GM23338 (cell line): ENCODE measurements at places on chromosomes 7 and 10. TPM values are rescaled to one million over a fixed set of nuclear protein-coding genes. Genes with fewer than 3 reads are reported as not detected.

- no peak for DNase-seq
Observed at GRCh38 chr7:84157171-84157570, 37.4 kb downstream of the SEMA3A start.

DNA sequence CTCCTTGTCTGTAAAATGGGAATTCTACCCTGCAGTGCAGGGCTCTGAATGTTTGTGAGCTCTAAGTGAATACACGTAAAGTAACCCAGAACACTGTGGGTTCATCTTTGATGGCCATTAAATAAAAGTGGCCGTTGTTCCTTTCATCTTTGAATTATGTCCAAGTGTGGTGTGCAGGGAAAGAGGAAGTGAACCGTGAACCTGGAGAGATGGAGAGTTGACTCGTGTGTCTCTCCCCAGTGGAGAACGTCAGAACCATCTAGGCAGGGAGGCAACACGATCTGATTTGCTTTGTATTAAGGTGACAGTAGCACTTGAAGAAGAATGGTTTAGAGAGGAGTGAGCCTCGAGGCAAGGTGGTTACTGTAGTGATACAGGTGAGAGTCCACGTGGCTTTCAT is 93.5 kb upstream of the GJD4 start:
- no peak for DNase-seq

DNA sequence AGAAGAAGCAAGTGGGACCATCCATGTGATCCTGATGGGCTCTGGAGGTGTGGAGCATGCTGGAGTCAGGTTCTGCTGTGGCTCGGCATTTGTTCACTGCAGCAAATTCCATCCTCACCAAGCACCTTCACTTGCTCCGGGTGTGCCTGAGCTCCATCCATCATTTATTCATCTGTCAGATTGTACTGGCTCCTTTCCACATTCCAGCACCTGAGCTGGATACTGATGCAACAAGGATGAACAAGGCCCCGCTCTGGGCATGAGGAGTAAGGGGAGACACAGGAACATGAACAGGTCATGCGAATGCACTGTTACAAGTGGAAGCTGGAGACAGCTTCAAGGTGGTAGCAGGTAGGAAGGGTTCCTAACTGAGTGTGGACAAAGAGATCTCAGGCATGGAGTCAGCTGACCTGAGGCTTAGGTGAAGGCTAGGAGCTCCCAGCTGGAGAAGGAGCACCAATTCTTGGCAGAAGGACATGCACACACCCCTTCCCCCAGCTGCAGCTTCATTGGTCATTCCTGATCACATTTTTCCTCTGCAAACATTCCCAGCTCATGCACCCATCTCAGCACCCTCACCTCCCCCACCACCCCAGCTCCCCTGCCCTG is 133.7 kb upstream of the ZMIZ1 start:
- DNase-seq = no peak

DNA sequence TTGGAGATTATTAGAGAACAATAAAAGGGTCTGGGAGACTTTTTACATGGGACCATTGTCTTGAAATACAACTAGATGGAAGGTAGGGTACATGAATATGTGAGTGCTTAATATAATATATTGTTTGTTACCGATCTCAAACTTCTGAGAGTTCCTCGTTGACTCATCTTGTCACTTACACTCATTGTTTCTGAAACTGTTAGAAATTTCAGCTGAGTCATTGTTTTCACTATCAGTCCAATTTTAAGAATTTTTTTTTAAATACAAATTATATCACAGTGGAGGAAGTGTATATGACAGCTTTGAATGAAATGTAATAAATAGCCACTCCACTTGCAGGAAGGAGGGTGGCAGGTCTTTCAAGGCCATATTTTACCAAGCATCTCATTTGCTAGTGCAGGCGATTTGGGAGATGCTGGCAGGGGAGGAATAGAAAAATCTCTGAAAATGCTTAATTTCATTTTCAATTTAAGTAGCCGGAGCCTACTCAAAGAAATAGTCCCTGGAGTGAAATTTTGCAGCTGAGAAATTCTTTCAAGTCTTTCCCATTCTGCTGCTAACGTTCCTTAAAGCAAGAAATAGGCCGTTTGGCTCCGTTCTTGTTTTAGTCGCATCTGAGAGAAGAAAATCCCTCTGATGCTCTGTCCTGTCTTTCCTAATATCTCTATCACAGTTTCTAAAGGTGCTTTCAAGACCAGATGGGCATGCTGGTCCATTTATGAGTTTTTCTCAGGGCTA is 1404.2 kb upstream of the CELF2 start:
- no peak for DNase-seq

GRCh38 chr10:28684986-28685580 is 7.8 kb downstream of the BAMBI start:
- DNase-seq = peak; percentile 32

GRCh38 chr10:120634659-120635058 is 177.6 kb downstream of the PLPP4 start:
- peak; percentile 83 for DNase-seq

DNA sequence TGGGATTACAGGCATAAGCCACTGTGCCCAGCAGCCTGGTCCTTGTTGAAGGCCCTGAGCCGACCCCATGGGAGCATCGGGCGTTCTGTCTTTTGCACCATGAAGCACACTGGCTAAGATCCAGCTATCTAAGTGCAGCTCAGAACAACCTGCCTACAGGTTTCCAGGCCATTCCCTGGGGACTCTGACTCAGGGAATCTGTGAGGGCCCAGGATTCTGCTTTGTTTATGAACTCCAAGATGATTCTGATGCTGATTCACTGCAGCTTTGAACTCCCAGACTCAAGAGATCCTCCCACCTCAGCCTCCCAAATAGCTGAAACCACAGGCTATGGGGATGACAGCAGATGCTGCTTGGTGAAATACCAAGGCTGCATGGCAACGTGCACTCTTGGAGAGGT is 30.2 kb downstream of the NPTX2 start:
- no peak for DNase-seq

DNA sequence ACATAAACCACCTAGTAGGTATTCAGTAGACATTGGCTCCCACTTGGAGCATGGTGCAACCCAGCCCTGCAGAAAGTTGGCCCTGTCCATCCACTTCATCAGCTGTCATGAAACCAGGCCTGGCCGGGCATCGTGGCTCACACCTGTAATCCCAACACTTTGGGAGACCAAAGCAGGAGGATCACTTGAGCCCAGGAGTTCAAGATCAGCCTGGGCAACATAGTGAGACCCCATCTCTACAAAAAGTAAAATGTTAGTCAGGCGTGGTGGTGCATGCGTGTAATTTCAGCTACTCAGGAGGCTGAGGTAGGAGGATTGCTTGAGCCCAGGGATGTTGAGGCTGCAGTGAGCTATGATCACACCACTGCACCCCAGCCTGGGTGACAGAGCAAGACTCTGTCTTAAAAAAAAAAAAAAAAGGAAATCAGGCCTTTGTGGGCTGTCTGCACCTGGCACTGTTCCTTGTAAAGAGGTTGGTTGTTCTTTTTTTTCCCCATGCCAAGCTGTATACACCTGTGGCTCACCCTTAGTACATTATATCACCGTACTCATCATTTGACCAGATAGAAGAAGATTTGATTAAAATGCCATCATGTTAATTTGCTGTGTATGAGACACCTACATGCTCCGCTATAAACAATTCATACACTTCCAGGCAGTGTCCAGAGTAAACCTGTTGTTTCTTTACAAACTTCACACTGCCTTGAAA is 45.4 kb upstream of the GRID1 start:
- DNase-seq = no peak

DNA sequence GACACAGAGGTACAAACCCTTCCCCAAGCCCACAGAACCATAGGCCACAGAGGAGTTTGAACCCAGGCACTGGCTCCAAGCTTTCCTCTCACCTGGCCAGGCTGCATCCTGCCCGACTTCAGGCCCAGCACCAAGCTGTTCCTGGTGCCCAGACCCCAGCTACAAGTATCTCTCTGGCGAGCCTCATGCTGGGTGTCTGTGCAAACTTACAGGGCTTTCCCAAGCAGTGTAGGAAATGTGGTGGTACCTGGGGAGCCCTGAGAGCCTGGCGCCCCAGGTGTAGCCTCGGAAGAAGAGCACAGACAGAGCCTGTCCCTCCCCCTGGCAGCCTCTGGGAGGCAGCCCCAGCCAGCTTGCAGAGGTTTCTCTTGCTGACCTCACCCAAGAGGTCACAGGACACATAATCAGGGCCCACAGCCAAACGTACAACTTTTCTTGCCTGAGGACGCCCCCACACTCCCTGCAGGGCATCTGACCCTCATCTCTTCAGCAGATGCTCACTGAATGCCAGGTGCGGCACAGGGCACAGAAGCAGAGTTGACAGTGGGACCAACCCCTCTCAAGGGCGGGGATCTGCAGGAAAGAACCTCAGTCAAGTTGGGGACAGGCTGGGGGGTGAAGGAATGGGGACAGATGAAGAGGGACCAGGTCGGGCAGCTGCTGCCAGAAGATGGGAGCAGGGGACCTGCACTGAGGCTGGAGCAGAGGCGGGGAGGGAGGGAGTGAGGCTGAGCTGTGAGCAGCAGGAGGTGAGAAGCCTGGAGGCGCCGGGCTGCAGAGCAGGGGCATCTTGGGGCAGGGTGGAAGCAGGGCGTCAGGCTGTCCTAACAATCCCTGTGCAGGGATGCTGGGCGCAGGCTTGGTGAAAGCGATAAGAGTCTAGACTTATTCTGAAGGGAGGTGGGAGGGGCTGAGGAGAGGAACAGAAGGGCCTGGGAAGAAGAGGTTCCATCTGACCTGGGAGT is 16.3 kb upstream of the MYL7 start:
- peak; percentile 19 for DNase-seq

DNA sequence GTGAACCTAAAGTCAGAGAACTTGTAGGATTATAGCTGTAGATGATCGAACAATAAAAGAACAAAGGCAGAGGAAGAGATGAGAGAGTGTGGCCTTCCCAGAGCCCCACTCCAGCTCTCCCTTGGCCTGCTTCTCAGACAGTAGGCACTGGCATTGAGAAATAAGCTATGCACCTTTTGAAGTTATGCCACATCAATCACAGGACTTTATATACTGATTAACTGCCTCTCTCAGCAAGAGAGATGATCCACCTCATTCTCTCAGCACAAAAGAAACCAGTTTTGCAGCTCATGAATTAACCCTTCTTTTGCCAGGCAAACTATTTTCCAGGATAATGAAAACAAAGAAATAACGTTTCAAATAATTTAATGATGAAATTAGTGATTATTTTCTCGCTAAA is 22.0 kb upstream of the CTTNBP2 start:
- DNase-seq = no peak

GRCh38 chr7:152674860-152675758 is 832 bp downstream of the XRCC2 start:
- DNase-seq = peak; percentile 55

- no peak for DNase-seq
Observed at GRCh38 chr10:517241-517830, 172.1 kb downstream of the DIP2C start.

DNA sequence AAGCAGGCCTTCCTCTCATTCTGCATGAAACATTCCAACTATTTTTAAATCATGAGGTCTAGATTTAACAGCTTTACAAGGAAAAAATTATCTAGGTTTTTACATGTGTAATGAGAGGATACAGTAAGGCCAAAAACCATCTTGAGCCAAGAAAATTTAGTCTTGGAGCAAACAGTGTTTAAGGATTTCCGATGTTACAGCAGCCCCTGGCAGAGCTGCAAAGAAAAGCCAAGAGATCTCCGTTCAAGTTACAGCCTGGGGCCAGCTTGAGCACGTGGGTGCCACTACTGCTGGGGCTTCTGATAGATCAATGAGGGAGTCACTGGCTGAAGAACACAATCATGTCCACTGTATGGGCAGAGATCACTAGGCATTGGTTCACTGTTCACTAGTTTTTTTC is 156.2 kb downstream of the EVX1 start:
- no peak for DNase-seq

GRCh38 chr10:119616882-119617570 is 20.3 kb upstream of the TIAL1 start:
- DNase-seq = peak; percentile 51

DNA sequence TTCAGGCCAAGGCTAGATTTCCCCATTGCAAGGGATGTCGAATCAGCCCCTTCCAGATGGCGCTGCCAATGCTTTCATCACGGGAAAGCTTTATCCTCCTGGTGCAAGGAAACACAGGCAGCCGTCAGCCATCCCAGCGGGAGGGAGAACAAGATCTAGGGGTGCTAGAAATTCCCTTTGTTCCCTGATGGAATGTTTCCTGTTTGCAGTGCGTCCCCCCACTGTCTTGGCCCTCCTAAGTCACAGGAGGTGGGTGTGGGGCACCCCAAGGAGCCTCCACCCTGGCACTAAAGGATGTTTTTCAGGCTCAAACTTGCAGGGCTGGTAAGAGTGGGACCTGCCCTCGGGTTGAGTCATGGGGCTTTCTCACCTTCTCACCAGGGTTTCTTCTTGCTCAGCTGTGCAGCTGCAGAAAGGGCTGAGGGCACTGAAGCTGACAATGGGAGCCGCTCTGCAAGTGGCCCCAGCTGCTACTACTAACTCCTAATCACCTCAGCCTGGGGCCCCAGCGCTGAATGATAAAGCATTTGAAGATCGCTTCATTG is 103.6 kb downstream of the PRPF18 start:
- DNase-seq = peak; percentile 64

GRCh38 chr10:101215397-101216206 is 13.7 kb downstream of the LBX1 start:
- DNase-seq = peak; percentile 68

DNA sequence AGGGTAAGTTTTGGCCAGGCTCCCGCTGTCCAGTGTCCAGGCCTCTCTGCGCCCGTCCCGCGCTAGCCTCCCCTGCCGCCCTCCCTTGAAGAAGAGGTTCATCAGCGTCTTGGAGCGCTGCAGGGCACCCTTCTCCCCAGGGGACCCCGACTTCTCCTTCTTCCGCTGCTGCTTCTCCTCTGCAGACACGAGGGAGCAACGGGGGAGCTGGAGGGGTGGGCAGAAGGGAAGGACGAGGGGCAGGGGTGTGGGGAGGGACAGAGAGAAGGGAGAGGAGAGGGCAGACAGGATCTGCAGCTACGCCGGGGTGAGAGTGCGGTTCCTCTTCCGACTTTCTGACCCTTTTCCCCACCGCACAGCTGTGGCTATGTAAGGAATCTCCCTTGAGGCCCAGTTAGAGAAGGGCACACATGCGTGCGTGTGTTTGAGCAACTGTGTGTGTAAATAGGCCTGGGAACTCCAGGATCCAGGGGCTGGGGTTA is 12.8 kb downstream of the PDZD7 start:
- peak; percentile 86 for DNase-seq

GRCh38 chr10:102344067-102344466 is 51.4 kb upstream of the NFKB2 start:
- DNase-seq = no peak

- DNase-seq = no peak
Observed at GRCh38 chr10:93494494-93494893, 1.9 kb upstream of the CEP55 start.

Gene CACNB2
- 3.8 and 5.9 TPM in 2 replicates for total RNA-seq

Gene MRPS17
- total RNA-seq = 14.6 and 14.8 TPM in 2 replicates

Gene TMEM270
- not detected in 2 replicates for total RNA-seq

Gene GDF2
- total RNA-seq = not detected in 2 replicates

Gene PRSS2
- total RNA-seq = not detected in 2 replicates

Gene SEPTIN14
- not detected in 2 replicates for total RNA-seq

Gene MMP21
- total RNA-seq = not detected in 2 replicates

Gene TMEM130
- 1.5 and 4.2 TPM in 2 replicates for total RNA-seq

Gene GATA3
- not detected in 2 replicates for total RNA-seq

Gene ECHS1
- total RNA-seq = 87.8 and 92.1 TPM in 2 replicates

Gene OPALIN
- total RNA-seq = not detected in 2 replicates
